ENCODE measurements at places on chromosomes 5 and 9. TPM values are rescaled to one million over a fixed set of nuclear protein-coding genes. Genes with fewer than 3 reads are reported as not detected.

CERT1 gene
- 59.9 TPM for total RNA-seq

TXNDC8 gene
- total RNA-seq, result not detected

DNA sequence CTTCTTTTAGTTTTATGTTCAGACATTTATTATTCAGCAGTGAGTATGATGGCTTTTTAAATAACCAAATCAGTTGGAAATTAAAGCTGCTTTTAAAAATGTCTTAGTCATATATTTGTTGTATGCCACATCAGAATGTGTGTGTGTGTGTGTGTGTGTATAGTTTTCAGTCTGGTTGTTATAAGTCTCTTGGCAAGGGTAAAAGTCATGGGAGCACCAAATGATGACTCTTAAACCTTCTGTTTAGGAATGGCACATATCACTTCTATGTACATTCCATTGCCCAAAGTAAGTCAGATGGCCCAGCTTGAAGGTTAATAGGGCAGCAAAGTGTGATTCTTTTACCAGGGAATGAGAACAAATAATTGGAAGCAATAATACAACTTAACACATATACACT is 135.9 kb downstream of the RNF180 start:
- no peak for DNase-seq

- DNase-seq, result no peak
These were observed 551.0 kb downstream of the KIF4B start for GRCh38 chr5:155564541-155564940.

C5orf46 gene
- total RNA-seq, result not detected

GRCh38 chr9:16964228-16964627 is 93.8 kb upstream of the BNC2 start:
- no peak for DNase-seq

GRCh38 chr5:96180684-96181435 is 219.2 kb upstream of the ELL2 start:
- no peak for DNase-seq

DNA sequence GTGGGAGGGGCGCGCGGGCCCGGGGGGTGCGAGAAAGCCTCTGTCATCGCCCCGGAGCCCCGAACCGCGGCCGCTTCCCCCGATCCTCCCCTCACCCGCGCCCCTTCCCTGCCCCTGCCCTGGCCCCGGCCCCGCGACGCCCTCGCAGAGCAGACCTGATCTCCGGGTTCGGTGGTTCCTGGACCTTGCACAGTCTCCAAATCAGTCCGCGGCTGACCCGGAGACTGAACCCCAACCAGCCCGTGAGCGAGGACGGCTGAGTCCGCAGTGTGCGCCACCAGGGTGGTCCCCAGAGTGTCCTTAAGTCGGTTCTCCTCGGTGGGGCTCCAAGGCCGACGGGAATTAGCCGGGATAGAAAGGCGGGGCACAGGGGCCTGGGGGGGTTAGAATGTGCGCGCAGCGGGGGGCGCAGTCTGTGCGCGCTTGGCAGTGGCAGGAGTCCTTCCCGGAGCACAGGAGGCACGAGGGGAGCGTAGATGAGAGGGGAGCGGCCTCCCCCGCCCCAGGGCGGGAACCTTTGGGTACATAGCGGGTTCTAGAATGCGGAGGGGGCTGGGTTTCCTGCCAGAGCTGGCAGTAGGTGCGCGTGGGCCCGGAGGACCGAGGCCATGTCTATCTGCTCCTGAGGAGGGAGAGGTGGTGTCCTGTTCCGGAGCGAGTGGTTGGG is 779 bp downstream of the PKN3 start:
- no peak for DNase-seq
